Stimulated activated naive CD8-positive, alpha-beta T cell treated with anti-CD3 and anti-CD28 coated beads, Interleukin-15, amount 100 ng/mL, for 72 hours (primary cell): ENCODE measurements at places on chromosomes 5 and 9.
A peak's percentile ranks its signal among the peaks of the same experiment; 100 is the strongest.

DNA sequence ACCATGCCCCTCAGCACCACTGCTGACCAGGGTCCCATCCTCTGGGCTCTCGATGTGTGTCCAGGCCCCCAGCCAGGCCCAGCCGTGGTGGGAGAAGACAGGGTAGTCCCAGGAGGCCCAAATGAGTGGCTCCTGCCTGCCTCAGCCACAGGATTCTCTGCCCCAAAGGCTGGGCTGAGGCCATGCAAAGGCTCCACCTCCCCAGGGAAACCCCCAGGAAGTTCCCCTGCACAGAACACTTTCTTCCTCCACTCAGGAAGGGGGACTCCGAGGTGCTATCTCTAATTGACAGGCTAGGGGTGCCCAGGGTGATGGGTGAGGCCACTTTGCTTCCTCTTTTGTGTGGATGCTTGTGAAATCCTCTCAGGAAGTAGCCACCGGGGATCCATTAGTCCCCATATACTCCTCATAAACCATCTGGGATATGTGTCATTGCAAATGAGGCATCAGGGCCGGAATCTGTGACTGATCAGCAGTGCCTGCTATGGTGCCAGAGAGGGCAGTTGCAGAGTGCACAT lies 23.1 kb upstream of the TDRD7 start:
- peak; percentile 81 for DNase-seq

DNA sequence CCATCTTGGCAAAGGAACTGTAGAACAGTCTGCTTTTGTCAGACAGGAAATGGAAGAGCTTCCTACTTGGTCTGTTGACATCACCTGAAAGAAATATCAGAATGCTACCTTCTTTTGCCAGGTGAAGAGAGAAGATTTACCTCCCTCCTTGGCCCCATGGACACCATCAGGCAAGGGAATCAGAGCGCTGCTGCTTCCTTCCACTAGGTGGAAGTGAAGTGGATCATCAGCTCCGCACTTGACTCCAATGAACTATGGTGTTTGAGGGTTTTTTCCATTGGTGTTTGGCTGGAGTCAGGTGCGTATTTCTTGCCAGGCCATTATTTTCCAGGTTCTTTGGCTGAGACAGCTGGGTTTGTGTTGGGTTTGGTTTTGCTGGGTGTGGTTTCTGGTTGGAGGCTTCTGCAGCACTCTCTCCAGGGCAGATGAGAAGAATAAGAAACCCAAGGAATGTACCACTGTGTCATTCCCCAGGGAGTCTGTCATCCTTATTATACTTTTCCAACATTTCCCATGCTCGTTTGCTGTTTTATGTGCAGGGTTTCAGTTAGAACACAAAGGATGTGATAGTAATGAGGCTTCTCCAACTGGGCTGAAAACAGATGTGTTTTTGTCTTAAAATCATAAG lies 12.4 kb downstream of the SPATA31E1 start:
- DNase-seq, result no peak

GRCh38 chr5:2179861-2180260 lies 297.1 kb upstream of the IRX4 start:
- no peak for DNase-seq

DNA sequence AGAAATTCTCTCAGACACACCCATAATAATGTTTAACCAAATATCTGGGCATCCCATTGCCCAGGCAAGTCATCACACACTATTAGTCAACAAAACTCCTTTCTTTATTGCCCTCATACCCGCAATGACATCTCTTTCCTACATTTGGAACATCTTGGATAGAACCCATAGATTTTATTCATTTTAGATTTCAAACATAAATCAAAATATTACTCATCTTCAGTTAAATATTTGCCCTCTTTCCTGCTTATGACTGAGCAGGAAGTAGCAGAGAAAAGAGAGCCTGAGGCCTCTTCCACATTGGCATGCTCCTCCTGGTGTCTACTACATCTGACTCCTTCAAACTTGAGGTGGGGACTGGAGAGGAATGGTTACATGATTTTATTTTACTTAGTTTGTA lies 592.0 kb downstream of the CHSY3 start:
- no peak for DNase-seq

GRCh38 chr5:35803191-35803651 lies 53.5 kb upstream of the IL7R start:
- no peak for DNase-seq

GRCh38 chr9:30609713-30610112 lies 1774.7 kb upstream of the ACO1 start:
- DNase-seq, result no peak

DNA sequence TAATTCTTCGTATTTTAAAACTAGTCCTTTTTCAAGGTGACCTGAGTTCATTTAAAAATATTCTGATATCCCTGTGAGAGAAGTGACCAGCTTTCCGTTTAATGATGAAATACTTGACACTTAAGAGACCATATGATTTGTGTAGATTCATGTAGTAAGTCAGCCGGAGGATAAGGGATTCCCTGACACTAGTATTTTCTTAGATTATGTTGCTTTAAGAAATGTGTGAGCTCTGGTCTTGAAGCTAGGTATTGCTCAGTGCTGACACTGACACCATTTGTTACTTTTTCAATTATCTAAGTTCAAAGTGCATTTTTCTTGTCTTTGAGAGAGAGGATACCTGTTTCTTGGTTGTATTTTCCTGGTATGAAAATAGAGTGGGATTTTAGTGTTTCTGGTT lies 4.2 kb downstream of the NIPBL start:
- DNase-seq, result no peak

DNA sequence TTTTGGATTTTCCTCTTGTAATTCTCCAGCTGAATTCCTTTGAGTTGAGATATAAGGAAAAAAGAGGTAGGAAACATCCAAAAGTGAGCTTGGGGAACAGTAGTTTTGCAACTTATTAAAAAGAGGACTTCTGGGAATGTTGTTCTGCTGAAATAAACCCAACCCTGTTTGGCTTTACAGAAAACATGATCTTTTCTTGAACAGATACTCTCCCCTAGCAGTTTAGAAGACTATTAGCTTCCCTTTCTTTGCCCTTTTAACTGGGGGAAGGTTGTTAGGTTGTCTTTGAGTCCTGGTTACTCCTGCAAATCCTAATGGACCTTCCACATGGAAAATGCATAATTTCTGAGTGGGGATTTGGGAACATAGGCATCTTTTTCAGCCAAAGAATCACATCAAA lies 168.7 kb upstream of the RPS23 start:
- no peak for DNase-seq

DNA sequence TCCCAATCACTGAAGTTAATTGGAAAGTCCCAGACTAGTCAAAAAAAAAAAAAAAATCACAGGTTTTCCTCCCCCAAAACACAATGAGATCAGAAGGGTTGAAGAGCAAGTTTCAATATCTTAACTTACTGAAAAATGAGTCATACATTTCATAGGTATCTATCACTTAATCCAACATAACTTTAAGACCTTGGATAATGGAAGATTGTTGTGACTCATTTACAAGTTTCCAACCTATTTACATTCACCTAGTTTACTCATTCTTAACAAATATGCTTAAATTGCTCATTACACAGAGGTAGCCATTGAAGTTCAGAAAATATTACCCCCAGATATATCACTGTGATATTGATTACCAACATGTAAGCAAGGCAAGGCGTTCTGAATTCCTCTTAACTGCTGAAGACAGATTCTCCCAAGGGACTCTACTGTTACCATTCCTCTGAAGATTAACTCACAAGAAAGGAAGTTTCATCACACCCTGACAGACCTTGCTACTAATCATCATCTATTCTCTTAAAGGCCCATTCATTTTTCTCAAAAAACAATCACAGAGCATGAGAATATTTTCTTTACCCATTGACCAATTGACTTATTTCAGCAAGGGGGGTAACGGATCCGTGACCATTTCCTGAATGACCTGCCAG lies 563.8 kb downstream of the TLE1 start:
- DNase-seq, result no peak

- DNase-seq, result no peak
Observed at GRCh38 chr9:105338308-105338707, 93.9 kb downstream of the SLC44A1 start.

- DNase-seq, result no peak
Observed at GRCh38 chr5:172110260-172110815, 77.7 kb downstream of the STK10 start.

GRCh38 chr5:55096182-55096581 lies 6.3 kb upstream of the GZMA start:
- DNase-seq, result no peak

DNA sequence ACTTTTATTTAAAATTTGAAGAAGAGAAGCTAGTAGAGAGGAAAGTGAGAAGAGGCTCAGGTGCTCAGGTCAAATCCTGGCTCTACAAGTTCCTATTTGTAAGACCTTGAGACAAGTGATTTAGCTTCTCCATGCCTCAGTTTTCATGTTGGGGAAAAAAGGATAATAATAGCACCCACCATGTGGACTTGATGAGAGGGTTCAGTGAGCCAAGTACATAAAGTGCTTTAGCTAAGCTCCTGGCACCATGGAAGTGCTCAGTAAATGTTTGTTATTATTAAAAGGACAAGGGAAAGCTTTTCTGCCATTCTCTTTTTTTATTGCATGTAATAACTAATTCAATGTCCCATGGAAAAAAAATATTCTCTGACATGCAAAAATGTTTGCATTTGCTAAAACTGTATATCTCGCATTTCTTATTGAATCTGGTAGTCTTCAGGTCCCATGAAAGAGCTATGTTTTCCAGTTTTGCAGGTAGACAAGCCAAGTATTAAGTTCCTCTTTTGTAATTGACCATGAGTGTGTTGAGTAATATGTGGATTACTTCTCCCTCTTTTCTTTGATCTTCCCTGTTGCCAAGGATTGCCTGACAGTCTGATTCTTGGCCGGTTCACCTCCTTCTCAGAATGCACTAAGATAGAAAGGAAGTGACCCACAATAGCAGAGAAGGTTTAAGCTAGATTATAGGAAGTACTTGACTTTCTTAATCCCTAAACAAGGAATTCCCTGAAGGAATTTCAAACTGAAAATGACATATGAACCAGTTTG lies 45.6 kb upstream of the TRIM32 start:
- no peak for DNase-seq

DNA sequence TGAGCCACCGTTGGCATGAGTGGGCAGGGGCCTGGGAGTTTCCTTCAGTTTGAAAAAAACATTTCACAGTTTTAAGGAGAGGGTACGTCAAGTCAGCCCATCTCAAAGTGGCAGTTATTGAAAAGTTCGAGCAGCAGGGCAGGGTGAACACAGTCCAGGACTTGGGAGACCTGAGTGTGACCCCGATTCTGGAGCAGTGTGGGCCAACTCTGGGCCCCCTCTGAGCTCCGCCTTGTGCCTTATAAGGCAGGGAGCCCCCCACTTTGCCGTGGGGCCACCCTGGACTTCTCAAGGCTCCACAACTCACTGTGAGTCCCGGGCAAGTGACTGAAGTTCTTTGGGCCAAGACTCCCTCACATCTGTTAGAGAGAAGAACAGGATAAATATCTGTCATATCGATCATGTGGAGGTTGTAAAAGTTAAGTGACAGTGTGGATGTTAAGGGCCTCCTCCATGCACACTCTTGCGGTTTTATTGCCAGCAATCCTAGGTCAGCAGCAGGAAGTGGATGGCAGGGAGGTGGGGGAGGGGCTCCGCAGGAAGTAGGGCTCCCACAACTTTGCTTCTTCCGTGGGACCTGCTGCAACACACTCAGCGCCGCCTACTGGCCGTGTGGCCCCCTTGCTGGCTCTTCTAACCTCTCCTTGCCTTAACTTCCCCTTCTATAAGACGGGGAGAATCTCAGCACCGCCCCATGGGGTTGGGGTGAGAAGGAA lies 38.4 kb downstream of the HRH2 start:
- peak; percentile 57 for DNase-seq

GRCh38 chr9:135246248-135247205 lies 159.1 kb downstream of the OLFM1 start:
- no peak for DNase-seq

DNA sequence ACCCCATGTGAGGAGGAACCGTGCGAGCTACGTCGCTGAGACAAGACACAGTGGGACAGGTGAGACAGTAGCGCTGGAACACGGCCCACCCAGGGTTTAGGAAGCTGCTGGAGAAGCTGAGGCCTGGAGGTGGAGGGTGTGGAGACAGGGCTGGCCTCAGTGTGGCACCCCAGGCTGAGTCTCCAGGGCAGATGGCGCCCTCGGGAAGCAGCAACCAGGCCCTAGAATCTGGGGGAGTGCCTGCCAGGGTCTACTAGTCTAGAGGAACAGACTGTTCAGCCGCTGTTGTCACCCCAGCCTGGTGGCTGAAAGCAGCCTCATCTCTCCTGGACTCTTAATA lies 4.6 kb upstream of the TERT start:
- DNase-seq, result no peak

GRCh38 chr9:75988663-75989062 lies 98.2 kb downstream of the PCSK5 start:
- no peak for DNase-seq

- no peak for DNase-seq
Observed at GRCh38 chr5:68845131-68845530, 248.7 kb upstream of the SLC30A5 start.

GRCh38 chr5:135433681-135434426 lies 13.3 kb downstream of the DCANP1 start:
- no peak for DNase-seq

DNA sequence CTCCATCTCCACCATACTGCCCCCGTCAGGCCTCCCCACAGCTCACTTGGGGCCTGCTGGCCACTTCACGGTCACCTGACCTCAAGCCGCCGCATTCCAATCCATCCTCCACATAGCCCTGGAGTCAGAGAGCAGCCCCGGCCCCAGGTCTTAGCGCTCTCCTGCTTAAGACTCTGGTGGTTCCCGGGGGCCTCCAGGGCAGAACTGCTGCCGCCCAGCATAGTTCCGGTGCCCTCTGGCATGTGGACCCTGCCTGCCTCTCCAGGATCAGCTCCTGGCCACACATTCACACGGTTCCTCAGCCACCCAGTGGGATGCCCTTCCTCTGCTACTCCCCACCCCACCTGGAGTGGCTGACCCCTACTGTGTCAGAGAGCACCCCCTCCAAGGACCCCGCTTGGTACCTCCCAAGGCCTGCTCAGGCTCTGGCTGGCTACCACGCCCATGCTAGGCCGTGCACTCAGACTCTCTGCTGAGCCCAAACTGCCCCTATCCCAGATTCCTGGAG lies 8.7 kb downstream of the PHYKPL start:
- no peak for DNase-seq

DNA sequence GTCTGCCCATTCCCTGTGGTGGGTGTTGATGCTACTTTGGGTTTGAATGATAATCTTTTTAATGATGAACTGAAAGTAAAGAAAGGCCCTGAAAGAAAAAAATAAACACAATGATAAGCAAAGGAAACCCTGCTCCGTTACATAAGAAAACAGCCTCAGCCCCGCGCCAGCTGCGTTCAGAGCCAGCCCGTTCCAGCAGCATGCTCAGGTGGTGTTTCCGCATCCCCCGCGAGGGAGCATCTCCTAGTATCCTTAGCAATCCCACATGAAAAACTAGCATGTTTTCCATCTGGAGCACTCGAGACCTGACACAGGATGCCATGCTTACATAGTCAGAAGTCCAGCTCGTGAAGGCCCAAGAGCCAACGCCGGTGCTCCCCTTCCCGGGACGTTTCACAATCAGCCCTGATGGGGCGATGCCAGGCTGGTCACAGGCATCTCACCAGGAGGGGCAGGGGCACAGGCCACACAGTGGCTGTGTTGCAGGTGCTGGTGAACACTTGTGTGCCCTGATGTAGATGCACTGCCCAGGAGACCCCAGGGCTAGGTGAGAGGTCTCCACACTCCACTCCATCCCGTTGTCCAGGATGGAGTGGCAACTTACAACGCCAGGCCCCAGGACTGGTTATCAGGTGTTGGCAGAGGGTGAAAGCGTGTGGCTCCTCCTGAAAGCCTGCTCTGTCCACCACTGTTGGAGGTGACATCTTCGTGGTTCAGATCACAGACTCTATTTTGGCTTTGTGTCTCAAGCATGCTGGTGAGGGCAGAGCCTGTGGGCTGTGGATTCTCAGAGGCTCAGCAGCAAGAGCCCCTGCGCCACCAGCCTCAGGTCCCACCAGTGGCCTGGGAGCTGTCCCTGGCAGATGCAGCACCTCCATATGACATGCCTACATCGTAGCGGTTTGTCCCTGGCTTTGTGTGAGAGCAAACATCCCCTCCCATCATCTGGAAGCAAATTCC lies 246.8 kb upstream of the IRX1 start:
- DNase-seq, result no peak
